ENCODE measurements at places on chromosomes 11 and 22.

- DNase-seq, result no peak
Measured at GRCh38 chr11:34546511-34547209, 33.1 kb upstream of the ELF5 start.

- no peak for DNase-seq
Measured at GRCh38 chr11:13595166-13595565, 73.3 kb upstream of the FAR1 start.

- DNase-seq, result peak; percentile 64
Measured at GRCh38 chr22:23088199-23088604, 17.9 kb downstream of the GNAZ start.

GRCh38 chr22:25753252-25753651, 11.3 kb downstream of the MYO18B start:
- no peak for DNase-seq

- DNase-seq, result no peak
Measured at GRCh38 chr11:67406969-67407687, 3.2 kb downstream of the TBC1D10C start.

GRCh38 chr11:65803797-65804492, 17.1 kb downstream of the OVOL1 start:
- DNase-seq, result no peak

DNA sequence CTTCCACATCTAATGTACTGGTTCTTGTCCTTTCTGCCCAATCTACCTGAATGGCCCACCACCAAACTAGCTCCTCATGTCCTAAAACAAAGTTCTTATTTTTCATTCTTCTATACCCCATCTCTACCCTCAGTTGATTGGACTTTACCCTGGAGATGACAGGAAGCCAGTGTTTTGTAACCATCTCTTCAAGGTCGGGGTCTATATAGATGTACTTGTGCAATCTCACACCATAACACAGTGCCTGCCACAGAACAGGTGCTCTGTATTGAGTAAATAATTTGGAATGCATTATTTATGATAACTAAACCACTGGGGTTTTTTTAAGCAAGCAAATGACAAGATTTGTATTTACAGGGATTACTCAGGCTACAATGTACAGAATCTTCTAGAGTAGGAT, 76.7 kb upstream of the FAM181B start:
- DNase-seq, result no peak

DNA sequence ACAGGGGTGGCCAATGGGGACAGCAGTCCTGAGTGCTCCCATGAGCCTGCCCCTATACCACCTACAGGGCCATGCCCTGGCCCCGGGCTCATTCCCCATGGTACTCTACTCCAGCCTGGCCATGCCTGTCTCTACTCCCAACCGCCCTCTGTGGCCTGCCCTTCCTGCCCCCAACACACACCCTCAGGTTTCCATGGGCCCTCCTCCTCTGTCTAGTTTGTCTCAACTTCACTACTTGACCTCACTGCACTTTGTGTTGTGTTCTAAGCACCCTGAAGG, 26.3 kb upstream of the RASL10A start:
- DNase-seq, result no peak

GRCh38 chr11:64103277-64103985, 62.5 kb downstream of the MACROD1 start:
- no peak for DNase-seq

DNA sequence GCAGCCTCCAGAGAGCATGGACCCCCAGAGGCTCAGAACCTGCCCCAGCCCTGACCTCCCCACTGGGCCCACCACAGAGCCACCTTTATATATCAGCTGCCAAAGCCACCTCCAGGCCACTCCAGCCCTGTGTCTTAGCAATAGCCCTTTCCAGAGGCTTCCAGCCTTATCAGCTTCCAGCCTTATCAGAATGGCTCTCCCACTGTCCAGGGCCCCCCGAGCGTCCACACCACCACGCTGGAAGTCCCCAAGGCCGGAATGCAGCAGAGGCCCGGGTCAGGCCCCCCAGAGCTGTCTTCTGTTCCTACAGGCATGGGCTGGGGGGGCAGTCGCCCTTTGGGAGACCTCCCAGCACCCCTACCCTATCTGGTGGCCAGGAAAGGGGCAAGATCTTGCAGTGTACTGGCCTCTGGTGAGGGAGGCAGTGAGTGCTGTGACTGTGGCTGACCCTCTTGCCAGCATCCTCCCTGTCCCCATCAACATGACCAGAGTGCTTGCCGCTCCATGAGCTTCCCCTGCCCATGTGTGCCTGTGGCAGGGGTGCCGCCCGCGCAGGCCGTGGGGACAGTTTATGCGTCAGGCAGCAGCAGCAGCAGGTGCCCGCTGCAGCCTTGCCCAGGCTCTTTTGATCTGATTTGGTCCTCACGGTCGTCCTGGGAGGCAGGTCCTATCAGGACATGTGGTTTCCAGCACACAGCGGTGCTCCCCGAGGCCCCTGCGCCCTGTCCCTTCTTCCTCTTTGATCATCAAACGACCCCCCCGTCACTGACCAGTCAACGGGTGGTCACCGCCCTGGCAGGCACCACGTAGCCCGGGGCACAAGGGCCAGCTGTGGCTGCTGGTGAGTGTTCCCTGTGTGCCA, 15.9 kb downstream of the OSBPL5 start:
- no peak for DNase-seq

- no peak for DNase-seq
Measured at GRCh38 chr11:120137611-120138521, at the start of gene TRIM29. Gene TRIM29, minus strand, starts transcription at chr11:120138113. Its CDS starts 82 bp downstream, at chr11:120138031.

DNA sequence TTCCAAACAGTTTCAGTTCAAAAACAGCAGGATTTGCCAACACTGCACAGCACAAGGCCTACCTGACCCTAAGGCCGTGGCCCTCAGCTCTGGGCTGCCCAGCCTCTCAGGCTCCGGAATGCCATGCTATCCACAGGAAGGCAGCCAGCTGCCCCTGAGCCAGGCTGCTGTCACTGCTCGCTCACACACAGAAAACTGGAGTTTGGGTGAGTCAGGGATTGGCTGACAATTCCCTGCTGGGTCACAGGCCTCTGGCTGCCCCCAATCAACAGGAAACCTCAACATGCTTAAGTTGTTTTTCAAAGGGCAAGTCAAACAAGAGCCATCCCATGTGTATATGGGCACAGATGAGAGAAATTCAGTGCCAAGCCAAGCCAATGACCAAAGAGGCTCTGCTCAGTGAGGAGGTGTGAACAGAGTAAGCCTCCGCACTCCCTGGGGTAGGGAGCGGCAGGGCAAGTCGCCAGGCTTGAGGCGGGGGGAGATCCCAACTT, 50.2 kb downstream of the RPL27A start:
- DNase-seq, result no peak

DNA sequence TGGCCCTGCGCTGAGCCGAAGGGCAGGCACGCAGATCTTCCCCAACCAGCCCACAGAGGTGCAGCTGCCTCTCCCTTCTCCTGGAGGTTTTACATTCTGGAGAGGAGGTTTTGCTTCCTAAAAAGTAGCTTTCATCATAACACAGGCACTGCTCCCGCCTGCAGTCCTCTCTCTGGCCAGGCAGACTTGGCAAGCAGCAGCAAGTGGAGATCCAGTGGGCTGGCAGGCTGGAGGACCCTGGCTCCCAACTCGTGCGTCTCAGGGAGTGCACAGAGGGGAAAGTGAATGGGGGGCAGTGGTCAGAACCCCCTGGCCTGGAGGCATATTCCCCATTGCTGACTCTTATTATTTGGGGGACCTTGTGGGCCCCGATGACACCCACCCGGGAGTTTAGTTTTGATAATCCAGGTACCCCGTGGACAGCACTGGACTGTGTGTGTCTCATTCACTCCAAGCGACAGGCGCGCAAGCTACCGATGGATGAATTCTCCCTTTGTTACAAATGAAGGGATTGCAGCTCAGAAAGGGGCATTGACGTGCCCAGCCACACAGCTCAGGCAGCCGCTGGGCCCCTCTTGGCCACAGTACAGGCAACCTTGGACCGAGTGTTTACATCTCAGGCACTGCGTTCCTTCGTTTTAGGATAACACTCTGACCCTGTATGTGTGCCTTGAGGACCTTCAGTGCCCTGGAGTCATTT, 1223.9 kb downstream of the BRD1 start:
- DNase-seq, result no peak

DNA sequence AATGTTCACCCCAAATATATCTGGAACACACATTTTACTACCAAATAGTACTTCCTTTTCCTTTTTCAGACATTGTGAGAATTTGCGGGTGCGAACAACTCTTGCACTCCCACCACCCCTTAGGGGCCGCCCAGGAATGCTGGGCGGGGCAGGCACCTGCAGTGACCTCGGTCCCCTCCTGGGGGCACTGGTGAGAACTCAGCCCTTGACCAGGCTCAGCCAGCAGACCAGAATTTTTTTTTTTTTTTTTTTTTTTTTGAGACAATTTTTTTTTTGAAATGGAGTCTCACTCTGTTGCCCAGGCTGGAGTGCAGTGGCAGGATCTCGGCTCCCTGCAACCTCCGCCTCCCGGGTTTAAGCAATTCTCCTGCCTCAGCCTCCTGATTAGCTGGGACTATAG, 75.8 kb downstream of the ARHGAP8 start:
- no peak for DNase-seq

DNA sequence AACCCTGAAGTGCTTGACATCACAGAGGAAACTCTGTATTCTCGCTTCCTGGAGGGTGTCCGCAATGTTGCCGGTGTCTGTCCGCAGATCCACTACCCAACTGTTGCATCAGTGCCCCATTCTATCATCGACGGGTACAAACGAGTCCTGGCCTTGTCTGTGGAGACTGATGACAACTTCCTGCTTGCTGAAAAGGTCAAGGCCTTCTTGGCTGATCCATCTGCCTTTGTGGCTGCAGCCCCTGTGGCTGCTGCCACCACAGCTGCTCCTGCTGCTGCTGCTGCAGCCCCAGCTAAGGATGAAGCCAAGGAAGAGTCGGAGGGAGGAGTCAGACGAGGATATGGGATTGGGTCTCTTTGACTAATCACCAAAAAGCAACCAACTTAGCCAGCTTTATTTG, 42.9 kb upstream of the DAGLA start:
- DNase-seq, result no peak
